ENCODE measurements at places on chromosomes 16 and 17.

DNA sequence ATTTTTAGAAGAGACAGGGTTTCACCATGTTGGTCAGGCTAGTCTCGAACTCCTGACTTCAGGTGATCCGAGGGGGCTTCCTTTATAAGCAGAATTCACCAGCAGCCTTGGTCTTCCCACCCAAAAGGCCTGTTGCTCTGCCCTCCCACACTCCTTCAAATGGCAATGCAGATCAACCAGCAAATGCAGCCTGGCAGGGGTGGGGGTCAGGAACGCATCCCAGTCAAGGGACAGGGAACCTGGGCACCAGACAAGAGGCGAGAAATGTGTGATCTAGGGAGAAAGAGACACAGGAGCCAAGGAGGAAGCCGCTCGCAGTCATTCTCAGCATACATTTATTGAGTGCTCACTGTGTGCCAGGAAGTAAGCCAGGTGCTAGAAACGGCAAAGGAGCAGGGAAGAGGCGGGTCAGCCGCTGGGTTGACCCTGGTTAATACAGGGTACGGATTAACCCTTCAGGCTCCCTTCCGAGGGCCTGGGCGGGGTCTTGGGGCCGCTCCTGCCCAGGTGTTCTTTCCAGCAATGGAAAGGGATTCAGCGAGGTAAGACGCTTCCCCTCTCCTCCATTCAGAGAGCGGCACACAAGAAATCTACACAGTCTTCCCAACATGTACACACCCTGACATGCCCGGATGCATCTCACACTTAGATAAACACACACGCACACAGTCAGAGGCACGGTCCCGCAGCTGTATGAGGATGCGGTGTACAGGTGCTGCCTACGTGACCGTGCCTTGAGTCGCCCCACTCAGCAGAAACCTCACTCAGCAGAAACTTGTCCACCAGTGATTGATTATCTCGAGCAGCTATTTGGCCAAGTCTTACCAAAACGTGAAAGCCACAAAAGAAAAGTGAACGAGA lies 6.6 kb upstream of the PITPNA start:
- DNase-seq: no peak

DNA sequence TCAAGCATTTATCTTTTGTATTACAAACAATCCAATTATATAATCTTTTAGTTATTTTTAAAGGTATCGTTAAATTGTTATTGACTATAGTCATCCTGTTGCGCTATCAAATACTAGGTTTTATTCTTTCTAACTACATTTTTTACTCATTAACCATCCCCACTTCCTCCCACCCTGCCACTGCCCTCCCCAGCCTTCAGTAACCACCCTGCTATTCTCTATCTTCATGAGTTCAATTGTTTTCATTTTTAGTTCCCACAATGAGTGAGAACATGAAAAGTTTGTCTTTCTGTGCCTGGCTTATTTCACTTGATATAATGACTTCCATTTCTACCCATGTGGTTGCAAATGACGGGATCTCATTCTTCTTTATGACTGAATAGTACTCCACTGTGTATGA lies 94.1 kb upstream of the MYOCD start:
- DNase-seq: no peak

DNA sequence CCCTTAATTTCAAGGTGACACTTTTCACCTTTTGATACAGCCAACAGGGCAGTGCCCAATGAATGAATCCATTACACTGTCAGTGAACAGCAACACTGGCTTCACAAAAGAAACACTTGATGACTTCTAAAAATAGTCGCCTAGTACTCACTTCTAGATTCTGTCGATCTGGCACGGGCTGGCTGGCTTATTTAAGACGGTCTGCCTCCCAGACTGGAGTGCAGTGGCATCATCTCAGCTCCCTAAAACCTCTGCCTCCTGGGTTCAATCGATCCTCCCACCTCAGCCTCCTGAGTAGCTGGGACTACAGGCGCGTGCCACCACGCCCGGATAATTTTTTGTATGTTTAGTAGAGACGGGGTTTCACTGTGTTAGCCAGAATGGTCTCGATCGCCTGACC lies 1.9 kb downstream of the NDUFAB1 start:
- DNase-seq: no peak

DNA sequence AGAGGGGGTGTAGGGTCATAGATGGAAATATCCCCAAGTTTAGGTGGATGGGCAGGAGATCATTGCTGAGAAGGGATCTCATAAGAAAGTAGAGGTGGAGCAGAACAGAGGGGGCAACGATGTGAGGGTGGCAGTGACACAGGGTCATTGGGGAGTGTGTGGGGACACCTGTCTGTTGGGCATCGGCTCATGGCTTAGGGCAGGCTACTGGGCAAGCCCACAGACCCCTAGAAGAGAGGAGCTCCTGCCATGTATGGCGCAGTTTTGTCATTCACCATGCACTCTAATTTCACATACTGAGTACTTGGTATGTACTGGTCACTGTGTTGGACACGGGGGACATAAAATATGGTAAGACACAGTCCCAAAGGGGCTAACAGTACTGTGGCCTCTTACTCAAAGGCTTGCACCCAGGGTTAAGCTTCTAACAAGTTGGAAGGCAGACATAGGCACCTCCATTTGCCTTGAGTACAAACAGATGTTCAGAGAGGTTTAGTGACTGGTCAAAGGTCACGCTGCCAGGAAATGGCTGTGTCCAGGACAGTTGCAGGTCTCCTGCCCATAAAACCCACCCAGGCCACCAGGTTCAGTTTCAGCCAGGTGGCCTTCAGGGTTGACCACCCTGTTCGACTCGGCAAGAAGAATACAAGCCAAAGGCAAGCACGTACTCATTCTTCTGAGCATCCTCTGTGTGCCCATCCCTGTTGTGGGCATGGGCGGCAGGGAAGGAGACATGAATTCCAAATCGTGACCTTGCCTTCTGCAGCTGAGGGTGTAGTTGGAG lies 580.2 kb downstream of the KCNJ18 start:
- DNase-seq: no peak

DNA sequence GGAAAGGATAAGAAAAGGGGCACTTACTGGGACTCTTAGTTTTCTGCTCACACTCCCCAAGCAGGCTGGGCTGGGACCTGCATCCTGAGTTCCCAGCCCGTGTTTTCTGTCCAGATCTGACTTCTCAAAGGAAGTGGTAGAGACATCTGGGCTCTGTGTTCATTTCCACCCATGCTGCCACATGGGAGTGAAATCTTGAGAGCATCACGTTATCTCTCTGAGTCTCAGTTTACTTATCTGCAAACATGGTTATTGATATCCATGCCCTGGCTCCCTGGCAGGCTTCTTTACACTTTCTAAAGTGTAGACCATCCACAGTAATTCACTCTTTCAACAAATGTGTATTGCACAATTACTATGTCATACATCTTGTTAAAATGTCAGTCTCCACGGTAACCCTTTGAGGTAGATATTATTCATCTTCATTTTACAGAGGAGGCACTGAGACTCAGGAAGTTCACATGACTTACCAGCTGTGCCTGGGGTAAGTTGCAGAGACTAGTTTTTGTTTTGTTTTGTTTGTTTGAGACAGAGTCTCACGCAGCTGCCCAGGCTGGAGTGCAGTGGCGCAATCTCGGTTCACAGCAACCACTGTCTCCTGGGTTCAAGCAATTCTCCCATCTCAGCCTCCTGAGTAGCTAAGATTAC lies 3.4 kb downstream of the ZNF688 start:
- DNase-seq: no peak

DNA sequence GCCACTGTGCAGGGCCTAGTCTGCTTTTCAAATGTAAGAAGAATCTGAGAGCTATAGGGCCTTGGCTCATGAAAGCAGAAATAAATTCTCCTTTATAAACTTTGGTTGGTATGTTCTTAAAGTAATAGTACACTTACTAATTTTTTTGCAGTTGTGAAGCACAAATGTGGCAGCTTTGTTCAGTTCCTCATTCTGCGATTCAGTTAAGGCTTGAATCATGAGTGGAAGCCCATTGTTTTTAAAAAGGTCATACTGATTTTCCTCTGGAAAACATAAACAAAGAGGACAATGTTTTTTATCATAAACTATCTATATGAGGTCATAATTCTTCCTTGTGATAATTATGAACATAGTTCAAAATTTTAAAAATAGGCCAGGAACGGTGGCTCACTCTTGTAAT lies 23.6 kb upstream of the DYNC1LI2 start:
- DNase-seq: no peak

- DNase-seq: no peak
Observed at GRCh38 chr16:89455692-89456091, 34.7 kb downstream of the ANKRD11 start.

DNA sequence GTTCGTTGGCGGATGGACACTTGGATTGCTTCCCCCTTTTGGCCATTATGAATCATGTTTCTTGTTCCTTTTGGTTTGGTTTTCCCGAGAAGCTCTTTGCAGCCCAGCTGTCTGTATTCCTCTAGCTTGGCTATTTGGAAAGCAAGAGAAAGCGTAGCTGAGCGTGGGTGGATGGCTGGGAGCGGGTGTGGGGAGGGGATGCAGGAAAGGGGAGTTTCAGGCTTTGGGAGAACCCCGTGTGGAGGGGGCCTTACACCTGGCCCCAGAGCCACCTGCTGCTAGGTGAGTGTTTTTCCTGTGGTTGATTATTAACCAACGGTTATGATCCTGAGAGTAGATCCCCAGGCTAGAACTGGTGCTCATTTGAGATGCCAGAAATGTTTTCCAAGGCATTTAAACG lies 103.7 kb downstream of the RAP1GAP2 start:
- DNase-seq: no peak

Measured in thoracic aorta (tissue), 2 donors.